ENCODE measurements at places on chromosomes 1 and 21.

DNA sequence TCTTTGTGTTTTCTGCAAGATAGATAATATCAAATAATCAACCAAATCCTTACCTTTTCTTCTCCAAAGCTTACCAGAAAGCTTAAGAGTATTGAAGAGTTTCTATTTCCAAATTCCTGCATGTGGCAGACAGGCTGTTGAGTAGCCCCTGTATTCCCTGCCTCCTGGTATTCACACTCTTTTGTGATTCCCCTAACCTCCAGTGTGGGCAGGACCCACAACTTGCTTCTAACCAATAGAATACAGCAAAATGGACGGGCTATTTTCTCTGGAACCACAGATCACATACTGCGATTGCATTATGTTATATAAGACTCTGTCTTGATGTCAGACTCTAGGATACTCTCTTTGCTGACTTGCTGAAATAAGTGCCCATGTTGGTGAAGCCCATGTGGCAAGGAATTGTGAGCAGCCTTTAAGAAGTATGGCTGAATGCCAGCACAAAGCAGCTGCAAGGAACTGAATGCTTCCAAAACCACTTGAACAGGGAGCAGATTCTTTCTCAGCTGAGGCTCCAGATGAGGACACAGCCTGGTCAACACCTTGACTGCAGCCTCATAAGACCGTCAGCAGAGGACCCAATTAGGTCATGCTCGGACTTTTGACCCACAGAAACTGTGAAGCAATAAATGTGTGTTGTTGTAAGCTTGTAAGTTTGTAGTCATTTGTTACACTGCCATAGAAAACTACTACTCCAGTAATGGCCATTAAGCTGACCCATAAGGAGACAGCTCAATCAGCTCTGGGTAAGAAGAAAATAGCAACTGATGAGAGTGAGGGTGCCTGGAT lies 47.9 kb upstream of the PLXNA2 start:
- no peak for DNase-seq

DNA sequence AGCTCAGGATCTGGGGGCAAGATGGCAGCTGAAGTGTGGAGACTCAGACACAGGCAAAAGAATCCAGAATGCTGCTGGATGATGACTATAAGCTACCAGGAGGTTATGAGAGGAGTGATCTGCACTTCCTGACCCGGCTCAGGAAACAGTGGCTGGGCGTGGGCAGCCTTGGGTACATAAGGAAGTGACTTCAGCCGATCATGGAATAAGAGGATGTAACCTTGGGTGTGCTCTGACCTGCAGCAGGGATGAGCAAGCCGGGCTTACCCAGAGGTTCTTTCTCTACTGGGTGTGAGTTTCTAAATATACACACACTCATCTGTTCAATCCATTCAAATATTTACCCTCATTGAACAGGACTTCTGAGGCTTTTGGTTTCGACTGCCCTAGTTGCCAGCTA lies 62.7 kb downstream of the CD34 start:
- DNase-seq: no peak

- DNase-seq: peak; percentile 86
Measured at GRCh38 chr1:38000529-38001455, 4.5 kb downstream of the FHL3 start.

GRCh38 chr1:231666937-231667608 lies 40.5 kb downstream of the DISC1 start:
- DNase-seq: no peak

DNA sequence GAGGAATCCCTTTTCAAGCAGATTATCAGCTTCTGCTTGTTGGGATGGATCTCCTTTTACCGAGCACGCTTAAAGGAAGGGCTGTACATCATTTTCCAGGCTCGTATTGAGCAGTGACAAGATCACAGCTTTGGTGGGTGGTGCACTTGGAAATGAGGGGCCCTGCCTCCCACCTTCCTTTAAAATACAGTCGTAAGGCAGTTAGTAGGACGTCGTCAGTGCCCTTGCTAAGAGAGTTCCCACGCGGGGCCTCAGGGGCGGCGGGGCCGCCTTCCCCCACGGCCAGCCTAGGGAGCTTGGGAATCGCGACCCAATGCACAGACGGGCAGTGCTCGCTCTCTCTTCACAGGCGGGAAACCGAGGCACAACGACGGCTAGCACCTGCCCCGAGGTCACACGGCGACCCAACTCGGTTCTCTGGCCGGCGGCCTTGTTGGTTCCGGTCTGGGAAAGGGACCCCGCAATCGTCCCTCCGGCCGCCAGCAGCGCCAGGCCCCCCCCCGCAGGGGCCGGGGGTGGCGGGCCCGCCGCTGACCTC lies 58.6 kb downstream of the H3-3A start:
- DNase-seq: no peak

DNA sequence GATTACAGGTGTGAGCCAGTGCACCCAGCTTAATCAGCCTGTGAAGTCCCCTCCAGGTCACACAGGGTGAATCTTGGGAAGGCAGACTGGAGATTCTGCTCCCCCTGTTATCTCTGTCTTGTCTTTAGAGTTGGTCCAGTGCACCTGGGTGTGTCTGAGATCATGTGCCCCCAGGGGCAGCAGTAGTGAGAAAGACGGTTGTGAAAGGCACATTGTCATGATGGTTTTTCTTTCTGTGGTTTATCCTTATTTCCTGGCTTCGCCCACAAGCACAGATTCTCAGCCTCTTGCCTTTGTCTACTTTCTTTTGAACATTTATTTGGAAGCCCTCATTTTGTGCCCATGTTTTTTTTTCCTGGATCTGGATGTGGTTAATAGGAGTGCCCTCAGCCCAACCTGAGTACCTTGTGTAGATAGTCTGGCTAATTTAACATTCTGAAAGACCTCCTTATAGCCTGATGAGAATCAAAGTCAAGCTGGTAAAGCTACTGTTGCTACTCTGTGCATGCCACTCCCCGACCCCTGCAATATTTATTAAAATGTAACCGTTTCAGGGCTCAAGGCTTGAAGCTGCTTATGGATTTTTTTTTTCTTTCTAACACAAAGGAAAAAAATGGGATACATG lies 23.7 kb downstream of the UCK2 start:
- no peak for DNase-seq

DNA sequence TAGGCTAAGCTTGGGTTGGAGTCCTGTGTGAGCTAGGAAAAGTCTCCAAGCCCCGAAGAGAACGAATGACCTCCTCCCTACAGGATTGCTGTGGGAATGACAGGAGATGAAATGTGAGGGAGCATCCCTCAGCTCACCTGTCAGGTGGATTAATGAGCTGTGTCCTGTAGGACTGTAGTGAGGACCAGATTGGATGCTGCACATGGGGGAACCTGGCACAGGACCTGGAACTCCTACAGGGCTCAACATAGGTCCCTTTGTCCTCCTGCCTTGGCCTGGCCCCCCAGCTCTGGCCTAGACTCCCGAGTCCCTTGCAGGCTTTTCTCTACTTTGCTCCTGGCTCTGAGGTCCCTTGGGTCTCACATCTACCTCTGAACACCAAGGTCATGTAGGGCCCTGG lies 155.7 kb downstream of the PTPRU start:
- no peak for DNase-seq

DNA sequence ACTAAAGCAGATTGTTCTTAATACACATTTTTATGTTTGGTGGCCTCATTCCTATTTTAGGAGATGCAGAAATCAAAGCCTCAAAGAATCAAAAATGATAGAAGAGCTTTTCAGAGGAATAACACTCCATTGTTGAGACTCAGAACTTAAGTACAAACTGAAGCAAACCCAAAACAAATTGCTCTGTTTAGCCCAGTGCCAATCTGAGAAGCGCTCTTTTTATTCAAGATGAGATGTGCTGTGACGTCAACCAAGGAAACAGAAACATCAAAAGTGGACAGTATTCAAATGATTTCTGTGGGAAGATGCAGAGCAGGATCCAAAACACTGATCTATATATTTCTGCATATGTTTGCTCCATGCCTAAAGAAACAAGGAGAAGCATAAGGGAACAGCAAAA lies 18.0 kb downstream of the COLGALT2 start:
- no peak for DNase-seq

DNA sequence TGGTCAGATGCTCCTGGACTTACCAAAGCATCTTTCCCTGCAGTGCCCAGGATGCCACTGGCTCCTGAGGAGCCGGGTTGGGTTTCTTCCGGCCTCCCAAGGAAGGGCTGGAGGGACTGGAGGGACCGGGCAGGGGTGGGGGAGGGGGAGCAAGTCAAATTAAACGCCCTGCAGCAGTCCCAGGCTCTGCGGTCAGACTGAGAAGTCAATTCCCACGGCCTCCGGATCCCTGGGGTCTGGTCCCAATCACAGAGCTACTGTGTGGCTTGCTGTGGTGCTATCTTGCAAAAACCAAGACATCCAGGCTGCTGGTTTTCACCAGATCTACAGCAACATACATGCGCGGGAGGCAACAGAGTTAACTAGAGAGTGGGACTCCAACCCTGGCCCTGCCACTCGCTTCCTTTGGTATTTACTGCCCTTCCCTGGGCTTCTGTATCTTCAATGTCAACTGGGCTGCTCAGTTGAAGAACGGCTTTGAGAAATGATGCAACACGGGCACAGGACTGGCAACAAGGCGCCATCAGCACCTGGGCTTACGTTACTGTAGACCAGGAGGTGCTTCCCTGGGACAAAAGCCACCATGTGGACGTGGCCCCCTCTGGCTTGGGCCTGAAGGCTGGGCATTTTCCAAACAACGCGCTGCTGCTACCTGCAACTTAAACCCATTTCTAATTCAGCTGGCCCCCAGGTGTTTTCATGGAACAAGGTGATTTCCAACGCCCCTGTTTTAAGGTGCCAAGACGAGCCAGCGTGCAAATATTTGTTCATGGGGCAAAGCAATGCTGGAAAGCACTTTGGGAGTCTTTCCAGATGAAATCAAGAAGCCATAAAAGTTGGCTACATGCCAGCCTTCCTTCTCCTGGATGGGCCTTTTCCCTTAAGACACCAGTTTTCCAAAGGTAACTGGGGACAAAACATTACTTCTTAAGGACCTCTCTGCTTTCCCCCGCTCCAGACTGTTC lies 11.5 kb downstream of the RCC2 start:
- no peak for DNase-seq

DNA sequence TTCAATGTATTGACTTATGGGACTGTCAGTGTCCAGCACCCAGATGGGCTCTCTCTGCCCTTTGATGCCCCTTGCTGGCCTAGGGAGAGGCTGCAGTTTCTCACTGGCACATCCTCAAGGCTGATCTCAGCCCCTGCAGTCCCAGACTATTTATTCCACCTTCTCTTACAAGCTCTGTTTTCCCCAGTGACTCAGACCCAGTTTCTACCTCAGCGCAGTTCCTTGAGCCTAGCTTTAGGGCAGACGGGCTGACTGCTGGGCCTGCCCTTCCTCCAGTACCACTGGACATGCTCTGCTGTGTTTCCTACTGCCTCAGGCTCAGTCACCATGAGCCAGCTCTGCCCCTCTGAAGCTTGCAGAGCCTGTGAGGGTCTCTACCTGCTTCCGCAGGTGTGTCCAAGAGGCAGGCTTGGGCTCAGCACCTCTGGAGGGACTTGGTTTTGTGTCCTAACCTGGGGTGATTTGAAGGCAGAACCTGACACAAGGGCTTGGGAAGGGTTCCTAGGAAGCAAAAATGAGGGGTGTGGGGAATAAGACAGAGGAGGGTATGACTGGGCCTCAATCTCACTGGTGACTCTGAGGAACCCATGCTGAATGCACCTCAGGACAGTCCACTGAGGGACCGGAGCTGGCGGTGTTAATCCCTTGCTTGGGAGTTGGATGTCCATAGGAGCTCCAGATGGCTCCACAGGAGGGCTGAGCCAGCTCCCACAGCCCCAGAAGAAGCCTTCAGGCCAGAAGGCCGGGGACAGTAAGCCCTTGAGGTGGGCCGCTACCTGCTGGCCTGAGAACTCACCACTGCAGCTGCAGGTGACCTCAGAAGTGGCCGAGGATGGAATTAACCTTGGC lies 689.9 kb downstream of the MATN1 start:
- DNase-seq: no peak

DNA sequence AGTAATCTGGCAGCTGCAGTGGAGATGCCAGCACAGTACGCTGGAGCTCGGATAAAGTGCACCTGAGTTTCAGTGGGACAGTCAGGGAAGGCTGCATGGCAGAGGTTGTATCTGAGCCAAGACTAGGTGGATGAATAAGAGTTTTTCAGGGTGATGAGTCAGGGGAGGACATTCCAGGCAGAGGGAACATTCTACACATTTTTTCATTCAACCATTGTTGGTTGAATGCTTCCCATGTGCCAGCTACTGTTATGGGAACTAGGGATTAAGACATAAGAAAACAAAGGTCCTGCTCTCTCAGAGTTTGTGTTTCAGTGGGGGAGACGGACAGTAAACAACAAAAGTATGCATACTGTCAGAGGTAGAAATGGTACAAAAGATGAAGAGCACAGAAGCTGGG lies 5.2 kb downstream of the LEPR start:
- no peak for DNase-seq
